ENCODE measurements at places on chromosomes 5 and 9.

DNA sequence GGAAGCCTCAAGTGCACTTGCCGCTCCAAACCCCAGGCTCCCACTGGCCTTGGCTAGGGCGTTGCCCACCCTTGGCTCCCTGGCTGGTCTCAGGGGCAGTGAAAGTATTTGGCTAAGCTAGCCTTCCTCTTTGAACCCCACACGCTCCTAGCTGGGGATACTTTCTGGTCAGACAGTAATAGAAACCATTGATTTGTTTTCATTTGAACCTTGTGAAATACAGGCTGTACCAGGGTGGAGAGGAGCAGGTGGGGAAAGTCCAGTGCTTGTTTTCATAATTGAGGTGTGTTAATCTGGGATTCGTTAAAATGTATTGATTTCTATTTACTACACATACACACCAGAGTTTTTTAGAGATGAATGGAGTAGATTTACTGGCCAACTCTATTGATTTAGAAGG, 45.9 kb upstream of the TRMT10B start:
- no peak for DNase-seq

- DNase-seq: peak; percentile 27
Observed at GRCh38 chr5:140345919-140346347, 470 bp downstream of the HBEGF start.

GRCh38 chr5:175712681-175713085, 54.8 kb downstream of the HRH2 start:
- DNase-seq: no peak

DNA sequence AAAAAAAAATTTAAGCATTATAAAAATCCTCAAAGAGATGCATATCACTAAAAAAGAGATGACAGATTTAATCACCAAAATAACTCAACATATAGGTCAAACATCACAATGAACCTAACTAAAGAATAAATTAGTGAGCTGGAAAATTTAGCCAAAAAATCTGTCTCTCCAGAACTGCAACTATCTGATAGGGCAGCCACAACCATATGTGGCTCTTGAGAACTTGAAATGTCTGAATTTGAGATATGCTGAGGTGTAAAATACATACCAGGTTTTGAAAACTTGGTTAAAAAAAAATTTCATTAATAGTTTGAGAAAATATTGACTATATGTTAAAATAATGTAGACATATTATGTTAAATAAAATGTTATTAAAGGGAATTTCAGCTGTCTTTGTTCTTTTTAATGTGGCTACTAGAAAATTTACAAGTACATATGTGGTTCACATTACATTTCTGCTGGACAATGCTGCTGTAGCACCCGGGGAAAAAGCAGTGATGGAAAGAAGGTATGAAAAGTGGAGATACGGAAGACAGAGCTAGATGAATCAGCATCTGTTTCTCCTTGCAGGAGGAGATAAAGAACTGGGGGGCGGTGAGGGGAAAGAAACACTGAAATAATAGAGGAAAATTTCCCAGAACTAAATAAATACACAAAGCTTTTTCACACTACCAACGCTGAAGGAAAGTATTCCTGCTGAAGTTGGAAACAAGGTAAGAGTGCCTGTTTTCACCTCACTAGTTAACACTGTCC, 66.1 kb downstream of the DCP2 start:
- no peak for DNase-seq

DNA sequence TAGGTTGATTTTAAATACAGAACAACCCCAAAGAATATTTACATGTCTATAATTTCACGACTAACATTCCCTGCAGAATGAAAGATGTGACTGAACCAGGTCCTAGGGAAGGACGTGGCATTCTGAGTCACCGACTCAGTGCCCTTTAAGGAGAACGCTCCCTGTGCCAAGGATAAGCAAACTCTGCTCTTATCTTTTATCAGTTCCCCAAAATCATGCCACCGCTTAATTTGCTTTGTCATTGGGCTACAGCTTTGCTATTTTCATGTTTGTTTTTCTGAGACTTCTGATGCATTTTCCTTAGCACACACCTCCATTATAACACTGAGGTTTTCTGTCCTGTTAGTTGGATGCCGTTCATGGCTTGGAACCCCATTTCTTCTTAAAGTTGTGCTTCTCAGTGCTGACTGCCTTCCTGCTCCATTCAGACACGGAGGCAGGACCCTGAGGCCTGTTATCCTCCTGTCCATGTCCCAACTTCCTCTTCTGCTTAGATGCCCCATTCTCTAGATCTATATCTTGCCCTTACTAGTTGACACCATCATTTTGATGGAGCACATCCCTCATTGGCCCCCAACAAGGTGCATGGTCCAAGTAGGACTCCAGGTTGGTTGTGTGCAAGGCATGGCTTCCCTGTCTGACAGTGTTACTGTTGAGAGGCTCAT, 11.2 kb upstream of the SEMA4D start:
- no peak for DNase-seq

- no peak for DNase-seq
Observed at GRCh38 chr9:77647267-77648233, 572 bp downstream of the GNA14 start.

- peak; percentile 35 for DNase-seq
Observed at GRCh38 chr9:22037954-22038690, 29.0 kb upstream of the CDKN2B start.

- no peak for DNase-seq
Observed at GRCh38 chr5:54626407-54626806, 108.8 kb downstream of the SNX18 start.

DNA sequence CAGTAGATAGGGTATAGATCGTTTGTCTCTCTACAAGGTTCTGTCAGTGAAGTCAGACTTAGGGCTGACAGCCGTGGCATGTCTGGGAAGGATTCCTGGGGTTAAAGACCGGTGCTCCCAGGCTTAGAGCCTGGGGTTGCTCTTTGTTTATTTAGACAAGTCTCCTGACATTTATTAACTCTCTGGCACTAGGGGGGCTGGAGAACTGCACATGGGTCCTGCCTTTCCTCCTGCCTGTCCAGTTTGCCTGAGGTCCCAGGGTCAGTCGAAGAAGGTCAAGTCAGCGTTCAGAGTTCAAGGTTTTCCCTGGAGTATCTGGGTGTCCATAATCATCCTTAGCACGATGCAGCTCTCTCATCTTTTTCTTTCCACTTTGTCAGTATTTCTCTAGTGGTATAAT, 5.6 kb downstream of the EGFLAM start:
- no peak for DNase-seq

DNA sequence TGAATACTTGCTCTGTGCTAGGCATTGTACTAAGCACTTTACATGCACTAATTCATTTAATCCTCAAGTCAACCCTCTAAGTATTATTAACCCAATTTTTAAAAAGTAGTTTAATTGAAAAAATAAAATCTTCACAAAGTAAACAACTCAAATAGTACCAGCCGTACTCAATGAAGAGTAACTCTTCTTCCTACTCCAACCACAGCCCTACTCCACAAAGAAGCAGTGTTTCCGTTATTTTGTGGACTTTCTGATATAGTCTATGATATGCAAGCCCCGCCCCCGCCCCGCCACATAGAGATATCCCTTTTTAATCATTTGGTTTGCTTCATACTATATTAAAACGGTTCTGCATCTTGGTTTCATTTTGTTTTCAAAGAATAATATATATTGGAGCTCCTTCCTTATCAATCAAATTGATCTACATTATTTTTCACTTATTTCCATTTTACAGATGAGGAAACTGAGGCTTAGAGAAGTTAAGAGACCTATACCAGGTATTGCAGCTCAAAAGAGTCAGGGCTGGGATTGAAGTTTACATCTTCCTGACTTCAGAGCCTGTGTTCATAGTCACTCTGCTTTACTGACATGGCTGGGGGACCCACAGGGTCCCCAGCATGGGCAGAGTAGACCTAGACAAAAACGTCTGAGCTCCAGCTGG, 78.6 kb downstream of the PCDH1 start:
- no peak for DNase-seq

- no peak for DNase-seq
Observed at GRCh38 chr9:70409800-70410199, 4.7 kb downstream of the KLF9 start.

- DNase-seq: no peak
Observed at GRCh38 chr5:123097871-123098735, 9.1 kb downstream of the PRDM6 start.

- DNase-seq: peak; percentile 28
Observed at GRCh38 chr9:3526997-3527940, 1.5 kb upstream of the RFX3 start.

- no peak for DNase-seq
Observed at GRCh38 chr5:167440846-167441245, 850.6 kb upstream of the WWC1 start.

DNA sequence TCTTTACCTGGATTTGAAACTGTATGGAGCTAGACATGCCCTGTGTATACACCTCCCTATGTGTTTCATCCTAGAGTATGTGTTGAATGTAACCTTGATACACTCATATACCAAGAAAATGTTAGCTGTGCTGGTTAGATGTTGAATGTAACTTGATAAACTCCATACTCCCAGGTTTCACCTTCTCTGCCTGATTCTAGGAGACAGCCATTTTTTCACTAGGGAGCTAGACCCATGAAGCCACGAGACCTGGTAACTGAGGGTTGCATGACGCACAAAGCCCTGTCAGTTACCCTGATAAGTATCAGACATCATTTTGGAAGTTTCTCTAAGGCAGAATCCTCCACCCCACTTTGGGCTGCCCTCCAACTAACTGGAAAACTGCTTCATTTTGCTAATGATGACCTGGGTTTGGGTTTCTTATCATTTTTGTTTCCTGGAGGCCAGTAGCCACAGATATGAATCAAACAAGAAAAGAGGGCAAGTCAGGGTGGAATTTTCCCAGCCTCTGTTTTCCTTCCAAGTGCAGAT, 478.5 kb upstream of the KIF2A start:
- DNase-seq: peak; percentile 25

GRCh38 chr9:755454-756381, 85.8 kb upstream of the DMRT1 start:
- peak; percentile 77 for DNase-seq

DNA sequence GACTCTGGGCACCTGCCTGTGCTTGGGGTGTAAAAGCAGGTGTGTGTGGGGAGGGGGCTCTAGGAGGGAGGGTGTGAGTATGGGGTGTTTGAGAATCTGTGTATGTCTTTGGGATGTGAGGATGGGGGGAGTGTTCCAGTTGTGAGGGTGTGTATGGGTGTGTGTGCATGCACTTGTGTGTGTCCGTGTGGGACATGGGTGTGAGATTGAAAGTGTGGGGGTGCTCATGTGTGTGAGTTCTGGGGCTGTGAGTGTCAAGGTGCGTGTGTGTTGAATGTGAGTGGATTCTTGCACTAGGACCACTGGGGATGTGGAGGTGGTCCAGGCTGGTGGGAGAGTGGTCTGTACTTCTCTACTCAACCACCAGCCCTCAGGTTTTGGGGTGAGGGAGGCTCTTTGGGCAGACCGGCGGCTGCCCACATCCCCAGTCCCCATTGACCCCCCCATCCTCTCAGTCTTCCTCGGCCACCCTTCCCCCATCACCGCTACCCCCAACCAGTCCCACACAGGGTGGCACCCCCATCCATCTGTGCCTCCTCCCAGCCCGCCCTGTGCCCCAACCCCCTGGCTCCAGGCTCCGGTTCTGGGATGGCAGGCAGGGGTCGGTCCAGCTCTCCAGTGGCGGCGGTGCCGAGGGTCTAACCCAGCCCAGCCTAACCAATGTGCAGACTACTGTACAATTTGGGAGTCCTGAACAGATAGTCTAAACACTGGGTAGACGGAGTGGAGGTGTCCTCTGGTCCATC, 31.5 kb downstream of the GOLGA2 start:
- no peak for DNase-seq

GRCh38 chr5:169970339-169970738, 10.0 kb downstream of the INSYN2B start:
- no peak for DNase-seq

GRCh38 chr9:36040271-36040925, 3.7 kb downstream of the RECK start:
- no peak for DNase-seq

DNA sequence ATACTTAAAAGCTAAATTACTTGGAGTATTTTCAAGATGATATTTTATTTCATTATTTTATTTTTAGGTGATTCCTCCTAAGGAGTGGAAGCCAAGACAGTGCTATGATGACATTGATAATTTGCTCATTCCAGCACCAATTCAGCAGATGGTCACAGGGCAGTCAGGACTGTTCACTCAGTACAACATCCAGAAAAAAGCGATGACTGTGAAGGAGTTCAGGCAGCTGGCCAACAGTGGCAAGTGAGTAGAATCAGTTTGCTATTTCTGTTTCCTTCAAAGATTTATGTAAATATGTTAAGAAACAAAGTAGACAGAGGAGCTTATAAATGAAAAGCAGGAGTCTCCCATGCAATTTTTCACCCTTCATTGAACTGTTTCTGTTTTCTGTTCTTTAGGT, 47.8 kb downstream of the KDM4C start:
- DNase-seq: no peak

DNA sequence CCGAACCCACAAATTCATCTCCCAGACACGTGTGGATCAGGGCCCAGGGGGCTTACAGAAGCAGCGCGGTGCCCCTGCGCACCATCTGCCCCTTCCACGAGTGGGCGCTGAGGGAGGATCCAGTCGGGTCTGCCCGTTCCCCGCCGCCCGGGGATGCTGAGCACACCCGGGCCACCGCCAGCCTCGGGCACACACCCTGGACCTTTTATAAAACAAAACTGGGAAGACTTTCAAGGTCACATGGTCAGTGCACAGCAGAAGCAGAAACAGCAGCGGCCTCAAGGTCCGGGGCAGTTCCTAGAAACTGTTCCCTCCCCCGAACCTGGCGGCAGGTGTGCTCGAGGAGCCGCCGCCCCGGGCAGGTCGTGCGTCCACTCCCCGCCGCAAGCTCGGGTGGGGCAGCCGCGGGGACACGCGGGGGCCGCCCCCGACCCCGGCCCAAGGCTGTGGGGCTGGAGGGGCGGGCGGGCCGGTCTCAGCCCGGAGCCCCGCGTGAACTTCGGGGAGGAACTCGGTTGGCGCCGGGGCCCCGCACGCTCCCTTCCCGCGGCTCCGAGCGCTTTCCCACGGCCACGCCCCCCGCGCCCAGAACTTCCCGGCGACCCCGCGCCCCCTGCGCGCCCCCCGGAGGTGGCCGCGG, 633 bp upstream of the PPP1R26 start:
- peak; percentile 51 for DNase-seq

DNA sequence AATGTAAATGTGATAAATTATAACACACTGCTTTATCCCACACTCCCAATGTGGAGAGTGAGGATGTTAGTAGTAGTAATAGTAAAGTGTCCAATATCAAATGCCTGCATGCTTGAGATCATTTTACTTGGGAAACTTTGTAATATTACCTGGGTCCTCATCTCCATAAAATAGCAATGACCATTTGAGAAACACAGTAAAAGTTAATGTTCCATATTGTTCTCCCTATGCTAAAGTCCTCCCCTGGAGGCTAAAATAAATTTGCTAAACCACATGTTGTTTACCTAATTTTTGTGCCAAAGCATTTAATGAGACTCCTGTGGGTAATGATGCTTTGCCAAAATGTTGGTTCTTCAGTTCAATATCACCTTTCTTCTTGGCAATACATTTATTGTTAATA, 291.2 kb downstream of the CDH10 start:
- no peak for DNase-seq

DNA sequence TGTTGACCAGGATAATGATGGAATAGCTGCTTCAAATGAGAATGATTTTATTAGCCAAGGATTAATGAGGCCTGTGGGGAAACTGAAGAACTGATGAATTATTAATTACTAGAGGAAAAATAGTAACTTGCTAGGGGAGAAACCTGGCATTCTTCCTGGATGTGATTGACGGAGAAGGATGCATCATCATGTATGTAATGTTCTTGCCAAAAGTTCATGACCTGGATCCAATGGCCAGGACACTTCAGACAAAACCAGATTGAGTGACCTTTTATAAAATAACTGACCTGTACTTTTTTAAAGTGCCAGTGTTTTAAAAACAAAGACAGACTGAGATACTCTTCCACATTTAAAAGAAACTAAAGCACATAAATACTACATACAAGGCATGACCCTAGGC, 23.7 kb downstream of the KIAA1191 start:
- no peak for DNase-seq

- DNase-seq: no peak
Observed at GRCh38 chr5:135467051-135467625, 15.0 kb upstream of the TIFAB start.
